ENCODE measurements at places on chromosomes 1 and 21. TPM values are rescaled to one million over a fixed set of nuclear protein-coding genes. Genes with fewer than 3 reads are reported as not detected.

Gene CFAP107
- total RNA-seq: not detected

Gene DNAJC11
- 29.2 TPM for total RNA-seq

Gene SLC9C2
- total RNA-seq: 2.7 TPM

Gene FASLG
- total RNA-seq: not detected

Gene AIRE
- total RNA-seq: not detected

Gene ARHGEF16
- total RNA-seq: not detected

Gene THRAP3
- total RNA-seq: 58.3 TPM

Gene CYP4A11
- 0.18 TPM for total RNA-seq

Gene OR2L8
- total RNA-seq: not detected

Gene NTRK1
- total RNA-seq: 0.16 TPM

Gene C1orf185
- total RNA-seq: not detected

Gene CYP2J2
- total RNA-seq: not detected

Gene RIPK4
- 5.1 TPM for total RNA-seq

Gene MMP23B
- 15.7 TPM for total RNA-seq

Gene NUDT4B
- total RNA-seq: 26.0 TPM

Gene FAM76A
- total RNA-seq: 3.9 TPM

Gene PLA2G2C
- not detected for total RNA-seq

Gene TRPM2
- total RNA-seq: not detected

Gene INSRR
- not detected for total RNA-seq

Gene NEK7
- total RNA-seq: 292 TPM

Gene MIXL1
- not detected for total RNA-seq

Gene KIF17
- total RNA-seq: 0.81 TPM

Gene SPAG17
- not detected for total RNA-seq

Gene MIER1
- total RNA-seq: 15.9 TPM

Gene ALDH4A1
- total RNA-seq: 11.2 TPM

Gene LCE2C
- total RNA-seq: not detected

Gene TOMM20
- total RNA-seq: 94.2 TPM

Gene SYPL2
- total RNA-seq: under 0.01 TPM

Gene CD160
- total RNA-seq: not detected

Gene HSD3B2
- total RNA-seq: not detected

Gene DCST1
- not detected for total RNA-seq

Gene SH2D1B
- total RNA-seq: not detected

Gene AGO4
- 5.1 TPM for total RNA-seq

Gene CERS2
- 138 TPM for total RNA-seq

Gene S100A7A
- total RNA-seq: not detected

Gene RGS18
- total RNA-seq: not detected

Gene SERBP1
- total RNA-seq: 206 TPM

Gene CELA2B
- total RNA-seq: not detected

Gene OR2T5
- not detected for total RNA-seq
